8988T (cell line): ENCODE measurements at places on chromosomes 6 and 20.

GRCh38 chr6:470901-471448 lies 79.4 kb downstream of the IRF4 start:
- DNase-seq, result no peak

- DNase-seq, result no peak
Measured at GRCh38 chr6:160775792-160776580, 73.9 kb downstream of the PLG start.

DNA sequence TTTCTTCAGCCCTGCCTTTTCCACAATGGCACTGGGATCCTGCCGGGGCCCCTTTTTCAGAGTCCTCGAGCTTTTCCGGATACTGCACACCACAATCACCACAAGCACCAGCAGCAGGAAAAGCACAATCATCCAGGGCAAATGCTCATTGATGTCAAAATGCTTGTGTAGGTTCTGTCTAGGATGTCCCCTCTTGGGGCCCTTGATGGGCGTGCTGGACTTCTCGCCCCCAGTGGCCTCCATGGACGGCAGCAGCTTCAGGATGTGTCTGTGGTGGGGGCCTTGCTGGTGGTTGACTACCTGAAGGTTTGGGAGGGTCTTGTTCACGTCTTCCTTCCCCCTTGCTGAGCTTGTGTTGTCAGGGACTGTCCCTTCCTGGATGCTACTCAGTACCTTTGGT lies 25.7 kb downstream of the TNFRSF21 start:
- DNase-seq, result no peak

GRCh38 chr20:40294175-40294574 lies 394.9 kb downstream of the MAFB start:
- DNase-seq, result no peak

DNA sequence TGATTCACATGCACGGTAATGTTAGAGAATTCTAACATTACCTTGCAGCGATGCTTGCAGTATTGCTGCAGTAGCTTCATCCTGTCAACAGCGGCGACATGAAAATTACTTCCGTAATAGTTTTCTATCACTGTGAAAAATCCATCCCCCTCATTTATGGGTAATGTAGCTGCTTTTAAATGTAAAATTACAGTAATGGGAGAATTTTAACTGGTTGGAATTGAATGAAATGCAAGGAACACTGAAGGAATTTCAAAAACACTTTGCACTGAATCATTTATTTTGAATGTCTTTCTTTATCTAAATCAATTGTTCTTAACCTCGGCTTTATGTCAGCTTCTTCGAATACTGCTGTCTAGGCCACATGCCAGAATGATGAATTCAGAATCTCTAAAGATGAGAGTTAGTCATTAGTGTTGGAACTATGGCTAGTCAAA lies 102.4 kb upstream of the HIVEP1 start:
- DNase-seq, result no peak

DNA sequence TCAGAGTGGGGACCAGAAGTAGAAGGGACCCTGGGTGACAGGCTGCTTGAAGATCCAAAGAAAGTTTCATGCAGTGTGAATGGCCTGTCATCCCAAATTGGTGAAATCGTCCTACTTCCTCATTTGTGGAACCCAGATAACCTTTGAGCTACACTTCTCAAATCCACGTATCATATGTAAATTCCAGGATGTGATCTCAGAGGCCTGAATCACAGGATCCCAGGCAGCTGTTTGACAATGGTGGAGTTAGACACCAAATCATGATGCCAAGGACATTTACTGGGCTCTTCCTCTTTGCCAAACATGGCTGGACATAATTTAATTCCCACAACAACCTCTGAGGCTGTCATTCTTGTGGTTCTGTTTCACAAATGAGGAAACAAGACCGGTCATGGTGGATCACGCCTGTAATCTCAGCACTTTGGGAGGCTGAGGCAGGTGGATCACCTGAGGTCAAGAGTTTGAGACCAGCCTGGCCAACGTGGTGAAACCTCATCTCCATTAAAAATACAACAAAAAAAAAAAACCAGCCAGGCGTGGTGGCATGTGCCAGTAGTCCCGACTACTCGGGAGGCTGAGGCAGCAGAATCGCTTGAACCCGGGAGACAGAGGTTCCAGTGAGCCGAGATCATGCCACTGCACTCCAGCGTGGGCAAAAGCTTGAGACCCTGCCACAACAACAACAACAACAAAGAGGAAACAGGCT lies 39.9 kb upstream of the TTPAL start:
- DNase-seq, result no peak

- no peak for DNase-seq
Measured at GRCh38 chr20:25571240-25571639, 14.1 kb downstream of the NINL start.

DNA sequence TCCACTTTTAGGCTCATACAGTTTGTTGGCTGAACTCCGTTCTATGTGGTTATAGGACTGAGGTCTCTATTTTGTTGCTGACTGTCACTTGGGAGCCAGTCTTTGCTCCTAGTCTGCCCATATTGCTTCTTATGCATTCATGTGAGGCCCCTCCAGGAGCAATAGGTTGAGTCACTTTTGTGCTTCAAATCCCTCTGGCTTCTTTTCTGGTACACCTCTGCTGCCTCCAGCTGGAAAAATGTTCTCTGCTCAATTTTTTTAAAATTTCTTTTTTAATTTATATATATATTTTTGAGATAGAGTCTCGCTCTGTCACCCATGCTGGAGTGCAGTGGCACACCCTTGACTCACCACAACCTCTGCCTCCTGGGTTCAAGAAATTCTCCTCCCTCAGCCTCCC lies 42.7 kb upstream of the NOX3 start:
- DNase-seq, result no peak

- no peak for DNase-seq
Measured at GRCh38 chr20:35200267-35200666, 26.2 kb upstream of the MMP24 start.

GRCh38 chr6:129200151-129200550 lies 317.2 kb downstream of the LAMA2 start:
- DNase-seq, result no peak

- DNase-seq, result peak; percentile 51
Measured at GRCh38 chr20:50558483-50558925, 48.3 kb downstream of the PTPN1 start.
